GM12892 (cell line): ENCODE measurements at places on chromosomes 1 and 21.

GRCh38 chr21:32065654-32066053 is 192.8 kb downstream of the HUNK start:
- DNase-seq, result no peak

DNA sequence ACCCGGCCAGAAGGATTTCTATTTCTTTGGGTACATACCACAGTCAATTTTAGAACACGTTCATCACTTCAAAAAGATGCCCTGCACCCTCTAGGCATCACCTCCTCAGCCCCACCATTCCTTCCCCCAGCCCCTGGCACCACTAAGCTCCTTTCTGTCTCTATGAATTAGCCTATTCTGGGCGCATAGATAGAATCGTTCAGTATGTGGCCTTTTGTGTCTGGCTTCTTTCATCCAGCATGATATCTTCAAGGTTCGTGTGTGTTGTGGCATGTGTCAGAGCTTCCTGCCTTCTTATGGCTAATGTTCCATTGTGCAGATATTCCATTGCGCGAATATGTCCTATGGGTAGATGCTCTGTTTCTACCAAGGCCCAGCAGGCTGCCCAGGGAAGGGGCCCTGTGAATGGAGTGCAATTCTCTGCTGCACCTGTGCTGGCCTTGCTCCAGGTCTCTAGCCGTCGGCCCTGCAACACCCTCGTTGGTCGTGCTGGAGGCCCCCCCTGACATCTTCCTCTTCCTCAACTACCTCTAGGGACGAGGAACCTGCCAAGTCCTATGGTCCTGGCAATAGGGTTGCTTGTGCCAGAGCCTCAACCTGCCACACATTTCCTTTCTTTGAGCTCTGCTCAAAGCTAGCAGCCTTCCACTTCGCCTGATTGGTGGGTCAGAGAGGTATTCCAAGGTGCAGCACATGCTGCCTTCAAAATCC is 113.5 kb downstream of the RIPK4 start:
- no peak for DNase-seq

- peak; percentile 57 for DNase-seq
Measured at GRCh38 chr1:202807451-202807925, 733 bp downstream of the KDM5B start.

DNA sequence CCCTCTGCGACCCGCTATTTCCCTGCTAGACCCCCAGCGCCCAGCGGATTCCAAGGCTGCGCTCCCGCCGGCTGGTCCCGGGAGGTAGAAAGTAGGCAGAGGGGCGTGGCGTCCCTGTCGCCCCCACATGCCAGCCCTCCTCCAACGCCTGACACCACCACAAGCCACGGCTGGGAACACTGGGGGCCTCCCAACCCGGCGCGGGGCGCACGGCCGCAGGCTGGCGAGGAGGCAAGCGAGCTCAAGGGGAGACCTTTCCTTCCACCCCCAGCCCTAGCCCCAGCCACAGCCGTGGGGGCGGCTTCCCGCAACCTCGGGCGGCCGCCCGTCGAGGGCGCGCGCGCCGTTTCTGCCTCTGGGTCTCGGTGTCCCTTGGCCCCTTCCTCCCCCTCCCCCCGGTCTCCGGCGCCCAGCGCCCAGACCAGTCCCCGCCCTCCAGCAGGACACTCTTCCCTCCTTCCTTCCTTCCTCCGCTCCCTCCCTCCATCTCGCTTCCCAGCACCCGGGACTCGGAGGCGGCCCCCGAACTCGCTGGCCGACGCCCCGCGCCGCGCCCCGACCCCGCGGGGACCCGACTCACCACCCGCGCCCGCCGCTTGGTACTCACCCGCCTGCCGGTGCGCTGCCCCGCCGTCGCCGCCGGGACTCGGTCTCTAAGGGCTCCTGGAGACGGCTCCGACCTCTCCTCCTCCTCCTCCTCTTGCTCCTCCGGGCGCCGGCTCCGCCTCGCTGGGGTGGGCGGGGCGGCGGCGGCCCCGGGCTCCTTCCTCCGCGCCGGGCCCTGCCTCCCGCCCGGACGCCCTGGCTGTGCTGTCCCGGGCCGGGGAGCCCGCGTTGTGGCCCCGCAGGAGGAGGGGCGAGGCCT is at the start of gene GNG12:
Gene GNG12, minus strand, starts transcription at position 731 of the 865 bp plus-strand sequence. CDS start 125,781 bp downstream, outside the sequence.
- peak; percentile 23 for DNase-seq

DNA sequence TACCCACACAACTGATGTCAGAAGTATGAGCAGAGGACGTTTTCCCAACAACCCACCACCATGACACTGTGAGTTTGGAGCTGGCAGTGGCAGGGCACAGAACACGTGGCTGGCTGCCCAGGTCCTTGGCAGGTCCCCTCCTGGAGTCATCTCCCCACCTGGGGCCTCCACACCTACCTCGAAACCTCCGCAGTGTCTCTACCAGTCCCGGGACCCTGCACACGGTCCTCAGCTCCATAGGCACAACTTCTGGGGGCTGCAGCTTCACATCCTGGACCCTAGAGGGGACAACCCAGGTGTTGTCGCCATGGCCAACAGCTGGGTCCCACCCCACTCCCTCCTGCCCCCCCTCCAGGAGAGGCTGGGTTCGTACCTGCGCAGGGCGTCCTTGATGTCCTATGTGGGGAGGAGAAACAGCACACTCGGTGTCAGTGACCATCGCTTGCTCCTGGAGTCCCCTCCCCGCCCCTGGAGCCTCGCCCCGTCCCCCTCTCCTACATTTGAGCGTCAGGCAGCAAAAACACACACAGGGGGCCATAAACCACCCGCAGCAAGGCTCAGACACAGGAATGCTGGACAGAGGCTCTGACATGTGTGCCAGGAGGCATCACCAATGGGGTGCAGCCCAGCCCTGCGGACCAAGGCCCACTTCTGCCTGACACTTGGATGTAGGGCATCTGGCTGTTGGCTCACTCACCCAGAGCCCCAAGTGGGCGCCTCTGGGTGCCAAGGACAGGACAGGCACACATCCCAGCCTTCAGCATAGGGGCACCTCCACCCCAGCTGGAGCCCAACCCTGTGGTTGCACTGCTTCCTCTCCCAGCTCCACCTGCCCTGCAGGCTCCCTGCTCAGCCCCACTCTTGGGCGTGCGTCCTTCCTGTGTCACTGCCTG is 9.6 kb downstream of the TRIM11 start:
- DNase-seq, result no peak

DNA sequence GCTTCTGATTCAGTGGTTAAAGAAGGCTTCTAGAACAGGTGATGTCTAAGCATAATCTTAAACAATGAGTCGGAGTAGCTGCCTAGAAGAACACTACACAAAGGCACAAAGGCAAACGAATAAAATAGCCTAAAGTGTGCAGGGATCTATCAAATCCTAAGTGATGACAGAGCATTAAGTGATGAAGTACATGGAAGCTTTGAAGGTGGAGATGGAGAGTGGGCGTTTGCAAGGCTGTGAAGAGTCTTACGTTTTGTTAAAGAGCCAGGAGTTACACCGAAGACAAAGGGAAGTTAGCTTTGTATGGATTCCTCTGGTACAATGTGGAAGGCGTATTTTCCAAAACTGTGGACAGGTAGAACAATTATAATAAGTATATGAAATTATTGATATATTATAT is 270.6 kb downstream of the NEGR1 start:
- DNase-seq, result no peak

DNA sequence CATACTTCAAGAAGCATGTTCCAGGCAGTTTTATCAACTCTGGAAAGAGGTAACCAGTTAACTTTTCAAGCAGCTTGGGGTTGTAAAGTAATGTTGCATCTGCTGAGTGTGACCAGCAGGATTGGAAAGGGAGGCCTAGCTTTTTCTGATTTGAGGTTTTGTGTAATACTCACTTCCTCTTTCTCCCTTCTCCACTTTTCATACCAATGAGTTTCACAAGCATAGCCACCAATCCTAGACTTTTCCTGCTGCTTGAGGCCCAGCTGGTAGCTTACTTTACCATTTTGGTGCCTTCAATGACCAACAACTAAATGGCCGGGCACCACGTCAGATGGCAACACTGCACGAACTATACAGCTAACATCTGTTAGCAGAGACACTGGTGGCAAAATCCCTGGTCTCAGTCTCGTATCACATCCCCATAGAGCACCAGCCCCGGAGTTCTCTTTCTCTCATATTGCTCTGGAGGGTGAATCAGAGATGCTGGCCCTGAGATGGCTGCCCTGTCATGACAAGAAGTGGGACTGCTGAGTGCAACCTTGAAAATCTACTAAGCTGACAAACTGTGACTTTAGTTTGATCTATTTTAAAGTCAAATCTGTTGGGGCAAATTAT is 14.8 kb upstream of the GPR88 start:
- no peak for DNase-seq

- DNase-seq, result no peak
Measured at GRCh38 chr21:33428669-33429068, 25.5 kb downstream of the IFNGR2 start.

DNA sequence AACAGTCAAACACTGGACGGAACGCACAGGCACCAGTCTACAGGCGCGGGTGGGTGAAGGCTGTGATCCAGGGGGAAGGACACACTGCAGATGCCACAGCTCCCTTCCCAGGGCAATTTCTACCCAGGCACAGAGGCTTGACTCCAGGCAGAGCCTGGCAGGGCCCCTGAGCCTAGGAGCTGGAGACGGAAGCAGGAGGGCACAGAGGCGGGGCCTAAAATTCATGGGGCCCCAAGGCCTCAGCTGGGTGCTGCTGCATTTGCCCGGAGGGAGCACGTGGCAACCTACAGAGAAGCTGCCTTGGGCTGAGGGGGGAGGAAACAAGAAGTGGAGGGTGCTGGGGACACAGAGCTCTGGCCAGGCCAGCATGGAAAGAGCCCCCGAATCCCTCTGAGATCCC is 41.2 kb downstream of the UBE2G2 start:
- DNase-seq, result no peak

DNA sequence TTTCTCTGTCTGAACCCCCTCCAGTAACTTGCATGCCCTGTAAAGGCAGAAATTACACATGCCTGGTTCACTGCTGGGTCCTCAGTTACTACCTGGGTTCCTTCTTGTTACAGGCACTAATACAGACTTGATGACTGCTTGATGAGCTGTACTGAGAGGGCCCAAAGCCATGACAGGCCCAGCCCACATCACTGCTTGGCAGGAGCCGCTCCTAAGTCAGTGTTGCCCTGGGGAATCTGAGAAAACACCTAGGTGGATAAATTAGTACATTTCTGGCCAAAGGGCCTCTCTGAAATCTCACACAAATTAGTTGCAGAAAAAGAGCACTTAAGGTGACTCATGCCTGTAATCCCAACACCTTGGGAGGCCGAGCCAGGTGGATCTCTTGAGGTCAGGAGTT is 37.8 kb upstream of the IRF2BP2 start:
- DNase-seq, result no peak

GRCh38 chr21:37805266-37805665 is 111.0 kb downstream of the KCNJ6 start:
- DNase-seq, result no peak

- DNase-seq, result no peak
Measured at GRCh38 chr21:45122432-45123132, 48.2 kb downstream of the ADARB1 start.

DNA sequence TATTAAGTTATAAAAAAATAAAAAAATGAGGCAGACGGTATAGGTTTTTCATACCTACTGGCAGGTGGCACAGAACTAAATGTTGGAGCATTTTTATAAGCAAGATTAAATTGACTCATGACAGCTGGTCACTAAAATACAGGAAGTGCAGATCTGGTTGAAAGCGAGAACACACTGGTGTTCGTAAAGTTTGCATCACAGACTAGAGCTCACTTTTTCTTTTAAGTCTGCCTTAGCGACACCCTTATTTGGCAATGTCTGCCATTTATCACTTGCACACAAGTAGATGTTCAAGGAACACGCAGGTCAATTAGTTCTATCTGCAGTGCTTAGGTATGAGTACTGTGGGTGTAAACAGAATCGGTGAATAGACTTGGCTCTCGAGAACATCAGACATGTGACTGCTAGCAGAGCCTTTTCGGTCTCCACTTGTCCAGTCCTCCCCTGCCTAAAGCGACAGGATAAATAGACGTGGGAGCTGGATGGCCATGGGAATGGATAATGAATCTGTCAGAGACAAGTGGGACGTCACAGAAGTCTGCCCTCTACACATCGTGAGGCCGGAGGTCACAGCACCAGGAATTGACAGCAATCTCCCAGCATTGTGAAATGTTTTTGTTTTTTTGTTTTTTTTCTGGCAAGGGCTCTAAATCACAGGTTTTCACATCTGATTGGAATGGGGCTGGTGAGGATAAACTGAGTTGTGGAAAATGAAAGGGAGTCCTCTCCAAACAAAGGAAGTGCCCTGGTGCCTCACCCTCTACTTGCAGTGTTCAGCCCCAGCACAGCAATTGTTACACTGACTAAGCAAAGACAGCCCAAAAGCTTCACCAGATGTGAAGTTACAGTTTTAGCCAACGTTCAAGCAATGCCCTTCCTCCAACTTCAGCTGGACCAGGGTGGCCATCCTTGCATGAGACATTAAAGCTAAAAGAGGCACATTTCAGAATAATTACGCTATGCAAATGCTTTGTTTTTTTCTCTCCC is 248.9 kb downstream of the NTNG1 start:
- no peak for DNase-seq

GRCh38 chr1:116766616-116767469 is 12.6 kb downstream of the CD2 start:
- no peak for DNase-seq

DNA sequence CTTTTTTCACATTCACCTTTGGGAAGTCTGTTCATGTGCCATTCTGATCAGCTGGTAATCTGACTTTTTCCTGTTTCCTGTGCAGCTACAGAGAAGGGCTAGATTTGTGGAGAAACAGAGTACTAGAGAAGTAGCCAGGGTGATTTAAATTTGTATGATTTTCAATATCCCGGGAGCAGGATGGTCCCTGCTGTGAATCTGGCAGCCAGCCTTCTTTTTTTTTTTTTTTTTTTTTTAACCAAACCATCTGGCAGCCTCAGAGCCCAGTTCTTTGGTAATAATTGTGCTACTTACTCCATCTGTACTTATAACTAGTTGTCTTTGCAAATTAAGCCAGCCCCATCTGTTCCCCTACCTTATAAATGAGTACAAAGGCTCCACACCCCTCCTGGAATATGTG is 248.6 kb upstream of the DEPDC1 start:
- no peak for DNase-seq

DNA sequence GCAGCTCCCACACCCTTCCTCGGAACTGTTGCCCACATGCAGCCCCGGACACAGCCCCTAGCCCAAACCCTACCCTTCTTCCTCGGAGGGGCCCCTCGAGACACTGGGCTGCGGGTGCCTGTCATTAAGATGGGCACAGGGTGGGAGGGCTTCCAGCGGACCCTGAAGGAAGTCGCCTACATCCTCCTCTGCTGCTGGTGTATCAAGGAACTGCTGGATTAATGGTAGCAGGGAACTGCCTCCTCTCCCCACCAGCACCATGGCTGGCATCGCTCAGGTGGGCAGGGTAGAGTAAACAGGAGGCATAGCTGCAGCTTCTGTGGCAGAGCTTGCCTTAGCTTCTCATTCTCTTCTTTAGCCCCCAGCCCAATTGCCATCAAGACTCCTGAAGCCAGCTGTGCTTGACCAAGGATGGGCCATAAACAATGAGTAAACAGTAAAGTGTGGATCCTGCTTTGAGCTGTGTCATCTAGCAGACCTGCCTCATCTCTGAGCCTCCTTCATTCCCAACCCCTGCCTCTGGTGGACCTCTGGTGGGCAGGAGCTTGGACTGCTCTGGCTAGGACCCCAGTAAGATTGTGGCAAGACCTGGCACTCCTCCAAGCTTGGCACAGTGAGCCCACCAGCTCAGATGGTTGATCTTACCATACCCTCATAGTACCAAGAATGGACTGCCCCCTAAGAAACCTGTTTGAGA is at the start of gene LENEP:
Gene LENEP, plus strand, starts transcription at position 15 of the 697 bp plus-strand sequence. Its CDS starts 22 bp downstream, at position 37.
- DNase-seq, result no peak

- no peak for DNase-seq
Measured at GRCh38 chr1:156809281-156809680, 7.4 kb downstream of the SH2D2A start.

GRCh38 chr1:2636733-2637132 is 3.9 kb upstream of the MMEL1 start:
- no peak for DNase-seq

- no peak for DNase-seq
Measured at GRCh38 chr1:172616636-172617035, 42.3 kb upstream of the FASLG start.
